Caki2 (cell line): ENCODE measurements at places on chromosomes 3 and 15.

- no peak for DNase-seq
Observed at GRCh38 chr3:168545591-168545990, 449.9 kb upstream of the GOLIM4 start.

DNA sequence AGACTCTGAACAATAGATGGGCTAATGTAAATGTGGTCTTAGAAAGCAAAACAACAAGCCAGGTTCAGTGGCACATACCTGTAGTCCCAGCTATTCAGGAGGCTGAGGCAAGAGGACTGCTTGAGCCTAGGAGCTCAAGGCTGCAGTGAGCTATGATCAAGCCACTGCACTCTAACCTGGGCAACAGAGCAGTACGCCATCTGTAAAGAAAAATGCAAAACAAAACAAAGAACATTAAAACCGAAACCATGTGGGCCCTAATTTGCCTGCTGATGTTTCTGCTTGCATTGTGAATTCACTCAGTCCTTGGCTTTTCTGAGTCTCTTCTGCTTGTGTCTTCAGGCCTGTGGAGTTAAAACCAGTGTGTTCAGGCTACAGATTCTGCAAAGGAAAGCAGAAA lies 56.7 kb downstream of the CCNL1 start:
- no peak for DNase-seq

DNA sequence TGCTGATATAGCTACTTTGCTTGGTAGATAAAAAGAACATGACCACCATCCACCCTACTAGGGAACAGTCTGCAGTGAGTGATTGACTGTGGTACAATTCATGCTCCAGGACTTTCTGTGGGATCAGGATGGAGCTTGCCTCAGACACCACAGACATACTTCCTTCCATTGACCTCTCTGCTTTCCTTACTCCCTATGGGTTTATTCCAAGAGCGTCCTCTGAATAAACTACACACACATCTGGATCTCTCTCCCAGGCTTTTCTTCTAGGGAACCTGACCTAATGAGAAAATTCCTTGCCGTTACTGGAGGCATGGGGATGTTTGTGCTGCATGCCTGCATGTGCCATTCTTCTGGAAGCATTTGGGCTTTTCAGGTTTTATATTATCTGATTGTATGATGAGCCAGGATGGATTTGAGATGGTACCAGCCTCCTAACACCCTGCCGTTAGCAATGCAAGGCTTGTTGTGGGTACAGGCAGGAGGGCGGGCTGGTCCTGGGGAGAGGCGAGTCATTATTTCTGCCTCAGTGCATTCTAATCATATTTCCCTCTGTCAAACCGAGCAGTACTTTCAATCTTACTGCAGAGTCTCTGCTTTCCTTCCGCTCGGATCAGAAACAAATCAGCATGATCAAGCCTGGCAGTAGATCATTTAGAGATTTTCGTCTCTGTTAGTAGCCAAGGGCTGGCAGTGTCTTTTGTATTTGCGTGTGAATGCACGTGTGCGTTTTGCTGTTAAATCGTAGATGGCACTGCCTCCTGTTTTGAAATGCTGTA lies 279.2 kb downstream of the PDCD6IP start:
- no peak for DNase-seq

DNA sequence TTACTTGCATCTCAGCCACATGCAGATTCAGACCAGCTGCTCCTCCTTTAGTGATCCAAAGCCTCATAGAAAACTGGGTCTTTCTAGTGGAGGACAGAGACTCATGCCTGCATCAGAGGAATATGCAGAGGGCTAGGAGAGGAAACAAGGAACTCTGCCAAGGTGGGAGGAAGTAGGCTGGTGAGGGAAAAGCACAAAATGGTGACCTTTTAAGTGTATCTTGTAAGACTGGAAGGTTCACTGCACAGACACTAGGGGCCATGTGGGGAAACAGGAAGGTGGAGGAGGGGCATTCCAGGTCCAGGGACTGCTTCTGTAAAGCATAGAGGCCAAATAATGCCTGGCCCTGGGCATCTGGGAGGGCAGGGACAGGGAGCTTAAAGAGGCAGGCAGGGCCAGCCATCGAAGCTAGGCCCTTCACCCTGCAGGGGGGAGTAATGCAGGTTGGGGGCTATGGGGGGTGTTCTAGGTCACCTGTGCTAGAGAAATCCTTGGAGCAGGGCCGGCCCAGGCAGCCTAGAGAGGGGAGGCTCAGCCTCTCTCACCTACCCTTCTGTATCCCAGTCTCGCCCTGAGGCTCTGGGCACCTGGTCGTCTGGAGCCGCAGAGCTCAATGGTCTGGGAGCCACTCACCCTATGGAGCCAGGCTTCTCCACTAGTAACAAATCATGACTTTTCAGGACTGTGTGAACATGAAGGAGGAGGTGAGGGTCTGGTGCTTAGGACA lies 117.7 kb downstream of the DNAJB8 start:
- no peak for DNase-seq

DNA sequence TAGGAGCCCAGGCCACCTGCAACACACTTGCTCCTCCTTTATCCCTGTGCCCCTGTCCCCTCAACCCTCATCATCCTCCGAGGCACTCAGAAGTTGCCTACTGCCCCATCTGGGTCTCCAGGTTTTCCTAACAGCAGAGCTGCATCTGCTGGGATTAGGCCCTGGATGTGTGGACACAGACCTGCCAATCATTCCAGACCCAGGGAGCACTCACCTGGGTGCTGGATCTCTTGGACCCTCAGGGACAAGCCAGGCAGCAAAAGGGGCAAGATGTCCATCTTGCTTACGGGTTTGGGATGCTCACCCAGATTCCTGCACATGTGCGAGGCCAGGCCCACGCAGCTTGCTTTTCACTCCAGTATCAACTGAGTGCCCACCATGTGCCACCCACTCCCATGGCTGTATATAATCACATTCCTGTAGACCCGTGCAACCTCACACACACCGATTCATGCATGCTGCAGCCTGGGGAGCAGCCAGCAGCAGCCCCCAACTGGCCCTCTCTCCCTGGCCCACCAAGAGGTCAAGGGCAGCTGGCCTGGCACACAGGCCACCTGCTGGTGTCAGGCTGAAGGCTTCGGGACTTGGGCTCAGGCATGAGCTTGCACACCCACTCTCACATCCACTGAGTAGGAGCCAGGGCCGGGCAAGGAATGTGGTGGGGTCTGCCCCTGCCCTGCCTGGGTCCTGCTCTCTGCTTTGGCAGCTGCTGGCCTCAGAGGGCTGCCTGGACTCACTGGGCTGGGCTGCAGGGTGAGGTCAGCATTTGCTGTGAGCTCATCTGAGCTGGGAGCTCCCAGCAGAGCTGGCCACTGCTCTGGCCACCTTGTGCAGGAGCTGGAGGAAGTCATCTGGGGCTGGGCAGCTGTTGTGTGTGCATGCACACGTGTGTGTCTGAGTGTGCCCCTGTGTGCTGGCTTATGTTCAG lies 14.9 kb downstream of the PRKCD start:
- DNase-seq, result no peak

- DNase-seq, result no peak
Observed at GRCh38 chr3:186802701-186803100, 3.6 kb downstream of the RFC4 start.

DNA sequence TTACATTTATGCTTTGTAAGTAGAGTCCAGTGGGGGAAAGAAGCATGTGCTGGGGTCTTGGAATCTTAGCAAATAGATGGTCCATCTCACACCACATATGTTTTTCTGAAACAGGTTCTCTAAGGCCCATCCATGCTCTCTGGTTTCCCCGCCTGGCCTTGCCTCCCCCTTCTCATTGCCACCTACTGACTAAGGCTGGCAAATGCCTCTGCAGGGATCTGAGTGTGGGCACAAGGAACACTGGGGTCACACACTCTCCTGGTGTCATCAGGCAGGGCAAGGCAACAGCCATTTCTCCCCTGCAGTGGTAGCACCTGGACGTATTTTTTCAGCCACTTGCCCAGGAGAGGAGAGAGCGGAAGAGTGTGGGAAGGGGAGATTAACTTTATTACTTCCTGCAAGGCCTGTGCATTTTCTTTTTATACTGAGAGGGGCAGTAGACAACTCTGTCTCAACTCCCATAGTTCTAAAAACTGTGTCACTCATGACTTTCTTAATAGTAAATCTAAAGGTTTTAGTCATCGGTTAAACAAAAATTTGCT lies 804.2 kb upstream of the NECTIN3 start:
- DNase-seq, result no peak

DNA sequence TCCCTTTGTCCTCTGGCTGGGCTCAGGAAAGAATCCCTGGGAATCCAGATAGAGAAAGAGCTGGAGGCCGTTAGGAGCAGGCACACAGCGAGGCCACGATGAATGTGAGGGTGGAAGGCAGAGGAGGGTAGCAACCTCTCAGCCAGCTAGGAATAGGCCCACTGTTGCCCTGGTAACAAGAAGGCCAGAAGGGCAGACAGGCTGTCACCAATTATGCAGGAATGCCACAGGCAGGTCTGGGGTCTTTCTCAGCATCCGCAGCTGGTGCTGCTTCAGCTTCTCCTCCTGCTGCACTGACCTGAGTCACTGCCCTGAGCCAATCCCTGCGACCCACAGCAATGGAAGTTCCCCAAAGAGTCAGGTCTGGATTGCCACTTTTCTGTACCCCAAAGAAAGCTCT lies 62.8 kb upstream of the C3orf80 start:
- no peak for DNase-seq
